ENCODE measurements at places on chromosomes 5 and 9.

DNA sequence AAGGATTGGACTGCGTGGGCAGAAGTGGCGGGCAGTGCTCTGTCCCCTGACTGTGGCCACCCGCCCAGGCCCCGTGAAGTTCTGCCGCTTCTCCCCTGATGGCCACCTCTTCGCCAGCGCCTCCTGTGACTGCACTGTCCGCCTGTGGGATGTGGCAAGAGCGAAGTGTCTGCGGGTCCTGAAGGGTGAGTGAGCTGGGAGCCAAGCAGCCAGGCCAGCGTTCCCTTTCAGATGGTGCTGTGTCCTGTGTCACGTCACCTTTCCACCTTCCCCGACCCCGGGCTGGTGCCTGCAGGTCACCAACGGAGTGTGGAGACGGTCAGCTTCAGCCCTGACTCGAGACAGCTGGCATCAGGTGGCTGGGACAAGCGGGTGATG, 2.3 kb downstream of the WDR38 start:
- peak; percentile 14 for DNase-seq

GRCh38 chr5:61687371-61687770, 355.3 kb downstream of the ZSWIM6 start:
- no peak for DNase-seq

DNA sequence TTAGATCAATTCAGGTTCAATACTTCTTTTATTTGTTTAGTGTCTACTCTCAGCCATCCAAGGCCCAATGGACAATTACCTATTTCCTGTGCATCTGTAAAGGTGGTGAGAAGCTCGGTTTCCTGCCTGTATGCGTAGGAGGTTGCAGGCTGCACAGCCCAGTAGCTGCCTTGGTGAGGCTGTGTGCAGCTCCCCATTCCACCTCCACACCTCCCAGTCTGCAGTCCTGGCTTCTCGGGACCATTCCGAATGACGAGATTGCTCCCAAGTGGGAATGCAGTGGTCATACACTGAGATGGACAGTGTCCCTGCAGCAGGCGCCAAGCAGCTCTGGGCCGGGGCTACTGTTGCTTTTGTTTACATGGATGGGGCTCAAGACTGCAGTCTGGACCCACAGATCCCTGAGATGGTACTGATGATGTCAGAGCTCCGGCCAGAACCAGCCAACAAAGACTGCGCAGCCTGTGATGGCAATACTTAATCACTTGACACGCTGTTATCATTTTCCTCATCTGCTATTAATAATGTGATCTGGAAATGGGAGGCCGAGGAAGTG, 206.1 kb upstream of the IRX1 start:
- no peak for DNase-seq

- DNase-seq: no peak
These were observed 5.5 kb upstream of the DNAJB5 start for GRCh38 chr9:34984049-34984448.

DNA sequence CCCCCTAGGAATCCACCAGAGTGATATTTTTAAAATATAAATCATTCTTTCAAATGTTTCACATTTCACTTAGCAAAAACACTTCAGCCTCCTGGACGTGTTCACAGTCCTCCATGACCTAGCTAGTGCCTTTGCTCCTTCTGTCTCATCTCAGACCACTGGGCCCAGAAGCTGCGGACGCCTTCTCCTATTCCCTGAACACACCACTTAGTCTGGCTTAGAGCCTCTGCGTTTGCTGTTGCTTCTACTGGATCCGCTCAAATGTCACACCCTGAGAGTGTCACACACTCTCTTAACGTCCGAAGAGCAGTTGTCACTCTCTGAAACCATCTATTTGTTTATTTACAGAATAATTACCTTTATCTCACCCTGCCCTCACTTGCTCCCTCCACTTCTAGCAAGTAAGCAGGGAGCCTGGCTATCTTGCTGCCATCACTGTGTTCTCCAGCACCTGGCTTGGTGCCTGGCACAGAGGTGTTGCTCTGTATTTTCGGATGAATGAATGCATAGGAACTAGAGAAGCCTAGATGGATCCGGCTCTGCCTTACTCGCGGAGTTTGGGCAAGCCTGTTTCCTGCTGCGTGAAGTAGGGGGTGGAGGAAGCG, 1.2 kb upstream of the GRK6 start:
- DNase-seq: no peak

GRCh38 chr5:179376701-179377420, 31.6 kb upstream of the ADAMTS2 start:
- no peak for DNase-seq

GRCh38 chr5:180424094-180424493, 70.1 kb upstream of the CNOT6 start:
- DNase-seq: no peak

DNA sequence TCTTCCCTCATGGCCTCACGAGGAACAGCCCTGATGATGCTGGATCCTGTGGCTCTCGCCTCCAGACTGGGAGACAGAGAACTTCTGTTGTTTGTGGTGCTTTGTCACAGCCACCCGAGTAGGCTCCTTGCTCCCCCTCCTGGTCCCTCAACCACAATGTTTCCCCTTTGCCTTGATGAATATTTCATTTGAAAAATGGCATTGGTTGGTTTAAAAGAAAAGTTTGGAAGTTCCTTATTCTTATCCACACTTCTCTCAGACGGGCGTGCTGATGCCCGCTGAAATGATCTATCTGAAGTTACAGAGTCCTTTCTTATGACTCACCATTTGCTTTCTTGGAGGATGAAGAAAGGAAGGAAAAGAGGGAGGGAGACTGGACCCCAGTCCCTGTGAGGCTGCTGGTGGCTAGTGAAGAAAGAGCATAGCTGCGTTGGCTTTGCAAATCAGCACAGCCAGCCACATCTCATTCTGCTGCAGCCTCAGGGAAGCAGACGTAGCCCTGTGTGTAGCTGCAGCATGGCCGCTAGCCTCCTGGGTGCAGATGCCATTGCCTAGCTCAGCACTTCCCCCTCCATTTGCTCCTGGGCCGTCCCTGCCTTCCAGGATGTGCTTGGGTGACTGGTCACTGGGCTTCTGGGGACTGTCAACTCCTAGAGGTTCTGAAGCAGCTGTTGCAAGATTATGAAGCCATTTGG, 185.9 kb downstream of the ERCC6L2 start:
- DNase-seq: peak; percentile 23

DNA sequence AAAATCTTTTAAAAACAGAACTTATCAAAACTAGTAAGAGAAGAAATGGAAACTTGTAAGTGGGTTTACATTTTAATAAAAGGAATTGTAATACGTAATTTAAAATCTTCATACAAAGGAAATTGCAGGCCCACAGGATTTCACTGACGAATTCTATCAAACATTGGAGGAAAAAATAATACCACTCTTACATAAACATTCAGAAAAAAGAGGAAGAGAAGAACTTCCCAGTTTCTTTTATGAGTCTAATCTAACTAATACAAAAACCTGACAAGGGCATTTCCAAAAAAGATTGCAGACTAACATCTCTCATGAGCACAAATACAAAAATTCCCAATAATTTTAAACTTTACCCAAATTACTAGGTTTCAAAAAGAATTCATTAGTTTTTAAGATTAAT, 149.0 kb downstream of the RANBP17 start:
- no peak for DNase-seq

GRCh38 chr5:52702877-52703276, 84.8 kb upstream of the ITGA1 start:
- DNase-seq: no peak

DNA sequence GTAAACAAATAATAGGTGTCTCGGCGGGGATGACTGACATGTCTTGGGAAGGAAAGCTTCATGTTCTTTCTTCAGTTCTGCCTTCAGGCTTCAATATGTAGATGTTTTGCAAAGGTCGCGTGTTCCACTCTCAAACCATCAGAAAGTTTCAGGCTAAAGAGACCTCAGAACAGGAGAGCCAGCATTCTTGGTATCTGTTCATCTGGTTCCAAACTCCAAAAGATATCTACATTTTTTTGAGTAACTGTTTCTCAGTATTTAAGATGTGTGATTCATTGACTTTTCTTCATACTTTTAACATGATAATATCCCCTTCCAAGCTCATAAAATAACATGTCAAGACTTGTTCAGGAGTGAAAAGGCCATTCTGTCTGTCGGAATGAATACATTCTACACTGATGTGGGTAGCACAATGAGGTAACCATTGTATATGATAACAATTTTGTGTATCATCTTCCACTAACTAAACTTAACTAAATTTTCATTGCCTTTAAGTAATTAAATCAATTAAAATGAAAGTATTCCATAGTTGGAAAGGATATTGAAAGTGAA, 183.6 kb downstream of the CFAP90 start:
- DNase-seq: no peak

DNA sequence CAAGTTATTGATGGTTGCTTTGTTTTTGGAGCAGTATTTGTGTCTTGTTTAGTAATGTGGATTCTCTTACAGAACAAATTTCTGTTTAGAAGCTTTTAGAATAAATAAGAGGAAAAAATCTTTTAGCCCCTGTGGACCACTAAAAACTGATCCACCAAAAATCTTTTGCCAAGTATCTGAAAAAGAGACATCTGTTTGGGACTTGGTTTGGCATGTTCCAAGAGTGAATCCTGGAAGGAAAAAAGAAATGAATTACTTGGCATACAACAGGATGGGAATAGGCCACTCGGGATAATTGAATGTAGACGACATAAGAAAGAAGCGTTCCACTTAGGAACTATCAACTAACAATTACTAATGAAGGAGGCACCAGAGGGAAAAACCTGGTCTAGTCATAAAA, 1350.1 kb upstream of the C9orf72 start:
- no peak for DNase-seq

Data from activated naive CD8-positive, alpha-beta T cell treated with anti-CD3 and anti-CD28 coated beads, Interleukin-2, amount 50 U/mL, for 24 hours (primary cell).